ENCODE measurements at places on chromosomes 4 and X.

GRCh38 chr4:41110050-41110449 is 104.3 kb downstream of the APBB2 start:
- ATAC-seq = no peak

DNA sequence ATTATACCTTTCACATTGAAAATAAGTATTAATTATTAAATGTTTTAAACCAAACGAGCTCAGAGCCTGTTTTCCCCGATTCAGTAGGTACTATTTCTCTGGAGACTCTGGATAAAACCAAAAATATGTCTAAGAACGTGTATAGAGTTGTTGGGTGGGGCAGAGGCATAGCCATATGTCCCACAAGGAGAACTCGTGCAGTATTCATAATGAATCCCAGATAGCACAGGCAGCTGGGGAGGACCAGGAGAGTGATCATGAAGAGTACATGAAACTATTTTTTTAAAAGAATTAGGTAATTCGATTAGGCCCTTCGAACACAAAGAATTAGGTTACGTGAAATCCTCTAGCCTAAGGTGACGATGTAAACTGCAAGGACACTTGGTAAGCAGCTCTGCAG is 76.1 kb downstream of the CLDN22 start:
- ATAC-seq = no peak

GRCh38 chrX:37383313-37383712 is 34.1 kb downstream of the PRRG1 start:
- ATAC-seq = no peak

- no peak for ATAC-seq
Observed at GRCh38 chr4:24792552-24792951, 2.8 kb upstream of the SOD3 start.

GRCh38 chrX:40007756-40008705 is 89.7 kb downstream of the BCOR start:
- no peak for ATAC-seq

GRCh38 chrX:130145123-130145522 is 20.5 kb downstream of the AIFM1 start:
- ATAC-seq = no peak

DNA sequence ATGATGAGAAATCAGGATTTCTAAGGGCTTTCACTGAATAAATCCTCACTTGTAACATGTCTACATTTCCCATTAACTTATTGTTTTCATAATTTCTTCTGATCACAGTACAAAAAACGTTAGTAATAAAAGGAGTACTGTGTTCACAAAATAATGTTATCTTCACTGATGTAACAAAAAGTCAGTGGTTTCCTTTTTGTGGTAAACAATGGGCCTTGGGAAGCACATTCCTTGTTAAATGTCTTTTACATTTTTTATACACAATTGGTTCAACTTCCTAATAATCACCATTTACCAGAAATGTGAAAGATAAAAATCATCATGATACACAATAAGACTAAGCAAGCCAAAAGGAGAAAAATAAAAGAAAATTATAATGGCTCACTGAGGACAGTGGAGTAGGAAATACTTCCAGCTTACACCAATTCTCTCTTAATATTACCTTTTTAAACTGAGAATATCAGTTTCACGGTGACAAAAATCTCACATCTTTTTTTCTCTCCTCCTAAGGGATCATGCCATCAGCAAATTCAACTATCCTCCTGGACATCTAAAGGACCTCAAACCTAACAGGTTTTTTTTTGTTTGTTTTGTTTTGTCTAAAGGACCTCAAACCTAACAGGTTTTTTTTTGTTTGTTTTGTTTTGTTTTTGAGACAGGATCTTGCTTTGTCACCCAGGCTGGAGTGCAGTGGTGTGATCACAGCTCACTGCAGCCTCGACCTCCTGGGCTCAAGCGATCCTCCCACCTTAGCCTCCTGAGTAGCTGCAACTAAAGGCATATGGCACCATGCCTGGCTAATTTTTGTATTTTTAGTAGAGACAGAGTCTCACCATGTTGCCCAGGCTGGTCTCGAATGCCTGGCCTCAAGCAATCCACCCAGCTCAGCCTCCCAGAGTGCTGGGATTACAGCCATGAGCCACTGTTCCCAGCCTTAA is 57.3 kb downstream of the FRYL start:
- ATAC-seq = no peak

DNA sequence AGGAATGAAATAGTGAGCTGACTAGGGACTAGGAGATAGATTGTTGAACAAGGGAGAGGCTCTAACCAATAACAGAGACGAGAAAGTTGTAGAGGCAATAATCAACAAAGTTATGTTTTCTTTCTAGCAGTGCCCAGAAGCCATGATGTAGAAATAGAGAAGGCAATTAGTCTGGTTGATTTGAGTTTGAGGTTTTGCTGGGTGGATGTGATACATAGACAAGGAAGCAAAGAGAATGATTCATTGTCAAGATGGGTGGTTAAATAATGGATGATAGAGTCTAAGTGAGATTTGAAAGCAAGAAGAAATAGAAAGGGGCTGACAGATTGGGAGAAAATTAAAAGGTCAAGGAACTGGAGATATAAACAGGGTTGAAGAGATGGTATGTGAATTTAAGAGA is 11.2 kb downstream of the RBM41 start:
- no peak for ATAC-seq

DNA sequence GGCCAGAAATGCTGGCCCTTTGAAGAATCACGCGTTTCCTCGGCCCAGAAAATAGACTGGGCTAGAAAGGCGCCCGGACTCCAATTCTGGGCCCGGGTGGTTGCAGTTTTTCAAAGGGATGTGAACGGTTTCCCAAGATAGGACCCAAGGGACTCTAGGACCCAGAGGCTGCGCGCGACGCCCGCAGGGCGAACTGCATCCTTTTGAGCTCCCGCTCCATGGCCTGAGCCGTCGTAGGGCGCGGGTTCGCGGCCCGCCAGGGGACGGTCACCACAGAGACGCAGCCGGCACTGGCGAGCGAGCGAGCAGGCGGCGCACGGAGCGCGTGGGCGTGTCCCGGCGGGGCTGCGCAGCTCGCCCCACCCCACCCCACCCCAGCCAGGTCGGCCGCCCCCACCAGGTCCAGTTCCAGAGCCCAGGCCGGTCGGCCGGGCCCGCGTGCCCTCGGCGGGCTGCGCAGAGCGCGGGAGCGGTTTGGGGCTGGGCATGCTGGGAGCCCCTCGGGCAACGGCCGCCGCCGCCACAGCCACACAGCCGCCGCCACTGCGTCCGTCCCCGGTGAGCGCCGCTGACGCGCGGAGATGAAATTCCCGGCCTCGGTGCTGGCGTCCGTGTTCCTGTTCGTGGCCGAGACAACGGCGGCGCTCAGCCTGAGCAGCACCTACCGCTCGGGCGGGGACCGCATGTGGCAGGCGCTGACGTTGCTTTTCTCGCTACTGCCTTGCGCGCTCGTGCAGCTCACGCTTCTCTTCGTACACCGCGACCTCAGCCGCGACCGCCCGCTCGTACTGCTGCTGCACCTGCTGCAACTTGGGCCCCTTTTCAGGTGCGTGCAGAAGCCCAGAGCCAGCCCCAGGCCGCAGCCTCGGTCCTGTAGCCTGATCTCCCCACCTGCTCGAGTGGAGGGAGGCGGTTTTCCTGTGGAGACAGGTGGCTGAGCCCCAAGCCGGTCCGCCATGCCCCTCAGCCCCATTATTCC is at the start of gene XK:
Gene XK, plus strand, starts transcription at position 411 of the 979 bp plus-strand sequence. Its CDS starts 171 bp downstream, at position 582.
- peak; percentile 87 for ATAC-seq

DNA sequence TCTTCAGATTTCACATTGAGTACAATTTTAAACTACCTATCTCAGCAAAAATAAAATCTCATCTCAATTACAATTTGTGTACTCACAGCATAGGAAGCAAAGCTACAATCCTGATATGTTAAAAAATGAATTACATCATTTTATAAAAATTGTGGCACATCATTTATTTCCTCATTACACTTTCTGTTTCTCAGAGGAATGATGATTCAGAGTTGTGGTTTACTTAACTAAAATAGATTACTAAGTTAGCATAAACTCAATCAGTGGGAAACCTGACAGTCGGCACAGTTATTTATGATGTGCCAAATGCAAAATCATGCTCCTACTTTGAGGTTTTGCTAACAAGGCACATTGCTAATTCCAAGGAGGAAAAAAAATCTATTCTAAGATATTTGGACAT is 325.0 kb downstream of the FBXO8 start:
- ATAC-seq = no peak

DNA sequence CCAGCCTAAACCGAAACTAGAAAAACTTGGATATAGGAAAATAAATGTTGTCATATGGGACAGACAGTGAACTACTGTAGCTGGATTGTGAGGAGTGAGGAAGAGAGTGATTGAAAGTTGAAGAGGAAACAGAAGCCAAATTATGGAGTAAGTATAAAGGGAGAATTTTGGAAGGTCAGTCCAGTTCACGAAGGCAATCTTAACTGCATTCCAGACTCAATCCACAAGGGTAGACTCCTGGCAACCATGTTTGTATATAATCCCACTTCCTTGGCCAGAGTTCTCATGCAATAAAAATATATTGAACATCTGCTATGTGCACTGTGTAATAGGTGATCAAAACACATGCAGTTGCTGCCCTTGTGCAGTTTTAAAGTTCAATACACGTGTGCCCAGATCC is 58.6 kb upstream of the CAMK2D start:
- no peak for ATAC-seq

DNA sequence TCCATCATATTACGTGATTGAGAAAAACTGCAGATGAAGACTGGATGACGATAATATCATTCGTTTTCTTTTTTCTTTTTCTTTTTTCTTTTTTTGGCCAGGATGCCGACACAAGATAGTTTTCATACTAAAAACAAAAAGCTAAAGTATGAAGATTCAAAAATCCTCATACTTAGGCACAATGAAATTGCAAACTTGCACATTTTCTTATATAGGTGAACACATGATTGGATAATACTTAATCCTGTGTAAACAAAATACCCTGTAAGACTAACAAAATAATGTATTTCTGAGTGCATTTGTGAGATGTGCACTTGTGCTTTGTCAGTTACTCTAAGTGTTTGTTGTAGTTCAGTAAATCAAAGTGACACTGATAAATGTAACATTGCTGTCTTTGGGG is 568.9 kb downstream of the ANKRD50 start:
- no peak for ATAC-seq

- ATAC-seq = no peak
Observed at GRCh38 chr4:186946682-186947294, 223.1 kb upstream of the FAT1 start.

DNA sequence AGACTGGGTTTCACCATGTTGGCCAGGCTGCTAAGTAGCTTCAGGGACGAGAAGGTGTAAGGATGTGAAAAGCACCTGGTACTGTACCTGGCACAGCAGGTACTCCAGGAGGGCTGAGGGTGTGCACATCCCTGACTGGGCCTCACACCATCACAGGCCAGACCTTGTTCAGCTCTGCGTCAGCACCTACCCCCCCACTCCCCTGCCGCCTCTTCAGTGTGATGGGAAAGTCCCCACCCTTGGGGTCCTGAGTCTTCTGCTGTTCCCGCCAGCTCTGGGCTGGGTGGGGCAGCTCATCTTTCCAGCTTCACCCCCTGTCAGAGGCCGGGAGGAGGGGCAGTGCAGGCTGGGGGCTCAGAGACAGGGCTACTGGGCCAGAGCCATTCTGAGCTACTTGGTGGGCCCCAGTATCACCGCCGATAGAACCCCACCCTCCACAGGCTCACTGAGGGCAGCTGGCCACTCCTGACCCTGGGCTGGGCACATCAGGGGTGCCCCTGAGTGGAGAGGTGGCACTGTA is 6.7 kb upstream of the SH3BP2 start:
- ATAC-seq = peak; percentile 68

- no peak for ATAC-seq
Observed at GRCh38 chrX:154595559-154596249, 10.8 kb downstream of the CTAG1A start.

DNA sequence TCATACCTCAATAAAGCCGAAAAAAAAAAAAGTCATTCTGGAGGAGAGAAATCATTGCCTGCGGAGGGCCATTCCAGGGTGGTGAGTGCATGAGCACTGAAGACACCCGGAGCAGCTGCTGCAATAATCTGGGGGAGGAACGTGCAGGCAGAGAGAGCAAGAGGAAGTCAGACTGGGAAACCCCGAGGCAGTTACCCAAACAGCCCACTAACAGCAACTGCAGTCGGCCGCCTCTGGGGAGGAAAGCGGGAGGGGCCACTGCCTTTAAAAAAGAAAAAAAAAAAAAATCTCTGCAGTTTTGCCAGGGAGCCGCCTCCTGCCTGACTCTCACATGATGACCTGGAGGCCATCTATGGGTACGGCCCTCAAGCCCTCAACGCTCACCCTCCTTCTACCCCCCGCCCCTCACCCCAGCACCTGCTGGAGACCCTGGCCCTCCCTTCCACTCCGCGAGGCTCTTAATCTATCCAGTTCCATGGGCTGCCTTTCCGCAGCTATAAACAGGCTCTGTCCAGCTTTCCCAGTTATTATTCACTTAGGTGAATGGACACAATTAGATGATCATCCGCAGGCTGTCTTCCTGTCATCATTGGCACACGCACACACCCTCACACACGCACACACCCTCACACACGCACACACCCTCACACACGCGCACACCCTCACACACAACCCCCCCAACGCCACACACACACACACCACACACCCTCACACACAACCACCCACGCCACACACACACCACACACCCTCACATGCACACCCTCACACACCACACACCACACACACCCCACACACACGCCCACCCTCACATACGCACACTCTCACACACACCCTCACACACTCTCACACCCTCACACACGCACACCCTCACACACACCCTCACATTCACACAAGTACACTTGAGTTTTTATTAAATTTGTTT is 3.4 kb upstream of the AVPR2 start:
- peak; percentile 91 for ATAC-seq

- no peak for ATAC-seq
Observed at GRCh38 chrX:23902419-23902818, 5.3 kb downstream of the APOO start.

DNA sequence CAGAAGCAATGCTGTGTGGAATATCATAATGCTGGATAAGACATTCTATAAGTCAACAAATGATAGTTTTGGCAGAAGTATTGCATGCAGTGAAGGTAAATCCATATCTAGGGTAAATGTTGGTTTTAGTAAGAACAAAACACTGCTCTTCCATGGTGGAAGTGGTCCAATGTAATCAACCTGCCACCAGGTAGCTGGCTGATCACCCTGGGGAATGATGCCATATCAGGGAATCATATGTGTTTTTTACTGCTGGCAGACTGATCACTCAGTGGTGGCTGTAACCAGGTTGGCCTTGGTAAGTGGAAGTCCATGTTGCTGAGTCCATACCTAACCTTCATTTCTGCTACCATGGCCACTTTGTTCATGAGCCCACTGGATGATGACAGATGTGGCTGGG is 74.0 kb upstream of the CENPE start:
- ATAC-seq = no peak

- ATAC-seq = no peak
Observed at GRCh38 chrX:356385-357034, 30.2 kb downstream of the PPP2R3B start.
